ENCODE measurements at places on chromosomes 2 and 18. TPM values are rescaled to one million over a fixed set of nuclear protein-coding genes. Genes with fewer than 3 reads are reported as not detected.

Gene SMC6
- 36.2 TPM for total RNA-seq

GRCh38 chr2:105598829-105599698 is 145.6 kb upstream of the NCK2 start:
- DNase-seq: no peak

DNA sequence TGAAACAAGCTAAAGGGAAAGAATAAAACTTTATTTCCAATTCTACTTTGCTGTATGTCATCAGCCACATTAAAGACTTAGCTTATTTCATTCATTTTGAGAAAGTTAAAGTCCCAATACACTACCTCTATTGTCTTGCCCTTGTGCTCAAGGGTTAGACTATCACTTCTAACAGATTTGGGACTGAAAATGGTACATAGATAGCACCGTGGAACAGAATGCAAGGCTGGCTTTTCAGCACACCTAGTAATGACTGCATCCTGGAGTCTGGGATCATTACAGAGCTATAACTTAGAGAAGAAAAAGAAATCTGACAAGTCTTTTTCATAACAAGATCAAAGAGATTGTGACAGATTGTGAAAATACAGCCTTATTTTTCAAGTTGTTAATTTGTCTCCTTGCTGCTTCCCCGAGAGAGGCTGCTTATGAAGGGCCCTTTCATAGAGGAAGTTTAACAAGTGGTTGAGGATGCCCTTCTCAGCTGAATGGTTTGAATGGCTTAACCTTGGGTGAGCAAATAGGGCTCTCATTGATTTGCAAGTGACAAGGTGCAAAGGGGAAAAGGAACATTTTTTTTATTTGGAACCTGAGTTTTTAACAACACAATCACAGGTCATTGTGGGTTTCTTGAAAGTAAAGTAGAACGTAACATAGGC is 371.8 kb downstream of the EPHA4 start:
- no peak for DNase-seq

DNA sequence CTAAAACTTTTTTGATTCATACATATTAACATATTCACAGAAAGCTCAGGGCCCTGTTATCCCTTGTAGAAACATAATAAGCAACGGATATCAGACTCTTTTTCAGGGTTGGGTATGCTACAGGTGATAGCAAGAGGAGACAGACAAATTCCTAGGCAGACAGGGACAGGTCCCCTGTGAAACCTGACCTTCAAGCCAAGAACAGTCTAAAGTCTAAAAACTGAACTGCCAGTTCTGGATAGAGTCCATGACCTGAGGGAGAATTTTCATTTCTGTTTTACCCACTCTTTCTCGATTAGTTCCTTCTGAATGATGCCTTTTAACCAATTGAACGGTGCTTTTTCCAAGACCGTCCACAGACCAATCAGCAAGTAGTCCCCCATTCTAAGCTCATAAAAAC is 54.2 kb downstream of the RIT2 start:
- no peak for DNase-seq

DNA sequence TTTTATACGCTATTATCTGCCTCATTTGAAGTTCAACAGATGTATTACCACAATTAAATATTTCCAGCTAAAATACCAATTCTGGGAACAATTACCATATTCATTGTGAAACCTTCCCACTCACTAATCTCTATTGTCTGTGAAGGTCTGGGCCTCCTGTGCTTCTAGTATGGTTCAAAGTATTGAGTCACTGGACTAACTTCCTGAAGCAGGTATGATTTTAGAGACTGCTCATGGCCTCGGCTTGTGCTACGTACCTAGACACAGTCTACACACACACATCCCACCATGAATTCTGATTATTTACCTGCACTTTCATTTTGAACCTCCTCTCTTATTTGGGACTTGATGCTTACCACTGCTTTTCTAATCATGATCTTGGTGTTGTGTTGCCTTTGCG is 180.7 kb upstream of the EPHA4 start:
- DNase-seq: no peak

Gene ERFE
- 0.53 TPM for total RNA-seq

- no peak for DNase-seq
These were observed 32.8 kb downstream of the PELI1 start for GRCh38 chr2:64111426-64111825.

DNA sequence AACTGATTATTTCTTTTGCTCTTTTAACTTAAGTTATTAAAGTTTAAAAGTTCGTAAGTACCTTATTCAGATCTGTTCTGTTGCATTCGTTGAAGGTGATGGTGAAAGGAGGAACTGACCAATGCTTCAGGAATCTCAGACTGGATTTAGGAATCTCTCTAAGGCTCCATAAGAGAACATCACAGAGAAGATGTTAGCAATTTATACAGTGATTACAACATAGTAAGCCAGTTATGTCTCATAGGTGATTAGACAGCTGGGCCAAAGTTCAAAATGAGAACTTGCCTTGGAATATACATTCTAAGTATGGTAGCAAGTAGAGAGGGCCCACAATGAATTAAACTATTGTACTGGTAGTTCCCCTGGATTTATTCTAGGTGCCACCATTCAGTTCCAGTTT is 3.2 kb downstream of the MARS2 start:
- DNase-seq: no peak

Gene CRACDL
- 9.7 TPM for total RNA-seq

Gene KIAA2012
- total RNA-seq: not detected

Gene LAMA1
- total RNA-seq: 0.07 TPM

DNA sequence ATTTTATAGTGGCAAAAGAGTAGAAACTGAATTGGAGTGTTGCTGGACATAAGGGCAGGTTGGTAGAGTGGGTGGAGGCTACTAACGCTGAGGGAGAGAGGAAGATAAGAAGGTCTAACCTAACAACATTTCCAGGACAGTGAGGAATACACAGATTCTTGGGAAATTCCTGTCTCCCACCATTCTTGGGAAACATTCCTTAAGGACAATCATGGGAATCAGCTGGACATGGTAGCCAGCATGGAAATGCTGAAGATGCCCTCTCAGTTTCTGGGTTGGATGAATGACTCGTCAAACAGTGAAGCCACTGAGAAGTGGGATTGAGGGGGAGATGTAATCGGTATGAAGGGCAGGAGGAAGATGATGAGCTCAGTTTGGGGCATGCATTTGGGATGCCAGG is 265.4 kb downstream of the AFF3 start:
- DNase-seq: no peak

DNA sequence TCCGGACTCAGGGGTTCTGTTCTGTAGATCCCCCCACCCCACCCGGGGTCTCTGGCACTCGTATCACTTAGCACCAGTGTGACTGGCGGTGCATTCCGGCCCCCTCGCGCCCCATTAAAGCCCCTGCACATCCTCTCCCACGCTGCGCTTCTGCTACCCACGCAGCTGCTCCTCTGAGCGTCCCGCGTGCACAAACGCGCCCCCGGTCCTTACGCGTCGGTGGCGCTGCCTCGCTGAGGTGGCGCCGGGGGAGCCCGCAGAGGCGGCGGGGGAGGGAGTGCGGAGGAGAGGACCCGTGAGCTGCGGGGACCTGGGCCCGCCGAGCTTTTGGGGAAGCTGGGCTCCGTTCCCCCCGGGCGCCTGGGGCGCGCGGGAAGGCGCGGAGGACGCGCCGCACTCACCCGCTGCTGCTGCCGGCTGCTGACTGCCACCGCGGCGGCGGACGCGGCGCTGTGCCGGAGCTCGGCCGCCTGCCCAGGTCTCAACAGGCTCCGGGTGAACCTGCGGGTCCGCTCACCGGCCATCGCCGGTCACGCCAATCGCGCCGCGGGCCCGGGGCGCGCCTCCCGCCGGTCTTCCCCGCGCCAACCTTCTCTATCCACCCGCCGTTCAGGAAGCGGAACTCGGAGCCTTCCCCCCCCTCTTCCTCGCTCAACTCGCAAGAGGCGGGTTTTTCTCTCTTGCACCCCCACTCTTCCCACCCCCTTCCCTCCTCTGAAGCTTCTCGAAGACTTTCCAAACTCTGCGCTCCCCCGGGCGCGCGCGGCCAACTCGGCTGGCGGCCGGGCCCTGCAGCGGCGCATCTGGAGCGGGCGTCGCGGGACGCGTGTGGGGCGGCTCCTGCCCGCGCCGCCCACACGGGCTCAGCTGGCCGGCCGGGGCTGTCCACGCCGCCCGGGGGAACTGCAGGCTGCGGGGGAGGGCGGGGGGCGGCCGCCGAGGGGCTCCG is at the start of gene DOCK10:
Gene DOCK10 (minus strand): TSS at position 618 of the 949 bp plus-strand sequence. CDS start 94 bp downstream, at position 524.
- DNase-seq: no peak

Gene MYO1B
- 45.4 TPM for total RNA-seq

- DNase-seq: no peak
These were observed 131.6 kb downstream of the CABLES1 start for GRCh38 chr18:23266717-23267446.

Gene EN1
- not detected for total RNA-seq

Gene CD28
- total RNA-seq: 0.07 TPM

DNA sequence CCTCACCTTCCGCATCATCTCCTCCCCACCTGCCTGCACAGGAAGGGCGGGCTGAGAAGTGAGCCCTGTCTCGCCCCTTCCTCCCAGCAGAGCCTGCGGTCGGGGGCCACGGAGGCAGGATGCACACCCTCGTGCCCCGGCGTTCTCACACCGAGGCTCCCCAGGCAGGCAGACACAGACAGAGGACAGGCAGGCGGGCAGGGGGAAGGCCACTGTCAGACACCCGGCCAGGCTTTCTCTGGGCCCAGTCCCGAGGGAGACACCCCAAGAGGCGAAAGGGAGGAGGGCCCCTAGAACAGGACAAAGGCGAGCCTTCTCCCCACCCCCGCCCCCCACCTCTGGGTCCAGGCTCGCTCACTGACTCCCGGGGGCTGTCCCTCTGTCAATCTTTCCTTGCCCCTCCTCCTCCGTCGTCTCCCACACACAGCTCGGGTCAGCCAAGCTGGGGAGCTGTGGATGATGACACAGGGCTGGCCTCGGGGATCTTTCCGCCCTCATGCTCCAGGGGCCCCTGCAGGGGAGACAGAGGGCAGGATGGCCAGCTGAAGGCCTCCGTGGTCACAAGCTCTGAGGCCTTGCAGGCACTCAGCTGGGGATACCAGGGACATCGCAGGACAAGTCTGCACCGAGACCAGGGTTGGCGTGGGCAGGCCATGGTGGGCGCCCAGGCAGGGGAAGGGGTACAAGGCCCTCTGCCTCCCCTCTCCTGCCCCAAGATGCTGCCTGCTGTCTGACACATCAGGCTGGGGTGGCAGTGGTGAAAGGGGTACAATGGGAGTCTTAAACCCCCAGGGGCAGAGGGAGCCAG is 24.9 kb downstream of the BIN1 start:
- no peak for DNase-seq

DNA sequence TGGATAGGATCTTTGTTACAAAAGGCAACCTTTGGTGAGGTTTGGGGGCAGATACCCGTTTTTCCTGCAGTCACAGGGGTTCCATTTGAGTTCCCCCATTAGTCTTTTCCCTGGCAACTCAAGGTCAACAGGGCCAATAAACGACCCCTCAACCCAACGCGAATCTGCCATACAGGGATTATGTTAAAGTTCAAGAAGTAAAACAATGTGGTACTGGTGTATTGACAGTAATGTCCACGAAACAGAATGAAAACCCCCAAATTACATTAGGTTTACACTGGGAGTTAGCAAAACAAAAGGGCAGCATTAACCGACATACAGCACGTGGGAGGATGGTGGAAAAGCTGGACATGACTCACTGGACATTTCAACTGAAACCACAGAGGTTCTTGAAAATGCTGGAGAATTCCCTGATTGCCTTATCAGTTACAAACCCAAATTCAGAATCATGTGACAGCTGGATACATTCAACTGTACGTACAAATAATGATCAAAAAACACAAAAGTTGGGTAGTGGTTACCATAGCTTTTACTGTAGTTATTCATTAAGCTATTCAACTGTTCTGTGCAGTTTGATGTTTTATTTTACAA is 4.9 kb upstream of the IMP4 start:
- no peak for DNase-seq

DNA sequence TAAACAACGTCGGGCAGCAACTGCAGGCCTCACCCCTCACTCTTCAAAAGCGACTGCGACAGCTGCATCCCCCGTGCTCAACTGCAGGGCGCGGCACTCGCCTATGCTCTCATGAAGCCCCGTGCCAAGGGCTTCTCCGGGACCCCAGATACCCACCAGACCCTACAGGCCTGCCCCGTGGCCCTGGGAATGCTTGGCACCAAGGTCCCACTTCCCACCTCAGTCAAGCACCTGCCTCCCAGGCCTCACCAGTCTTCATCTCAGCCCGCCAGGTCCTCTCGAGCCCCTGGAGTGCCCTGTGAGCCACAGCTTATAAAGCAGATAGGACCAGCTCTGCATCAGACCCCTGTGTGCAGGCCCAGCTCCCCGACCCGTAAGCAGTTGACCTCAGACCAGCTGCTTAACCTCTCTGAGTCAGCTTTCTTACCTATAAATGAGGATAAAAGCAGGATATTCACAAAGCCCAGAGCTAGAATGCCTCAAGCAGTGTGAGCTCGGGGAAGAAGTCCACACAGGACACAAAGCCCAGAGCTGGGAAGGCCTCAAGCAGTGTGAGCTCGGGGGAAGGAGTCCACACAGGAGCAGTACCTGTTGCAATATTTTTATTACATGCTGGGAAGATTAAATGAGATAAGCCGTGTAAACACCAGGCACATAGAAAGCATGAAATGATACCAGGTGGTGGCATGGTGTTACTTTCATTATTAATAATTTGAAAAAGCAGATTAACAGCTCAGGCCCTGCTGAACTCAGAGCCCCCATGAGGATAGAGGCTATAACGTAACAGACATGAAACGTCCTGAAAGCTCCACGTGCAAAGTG is 96.9 kb downstream of the HDAC4 start:
- DNase-seq: no peak

DNA sequence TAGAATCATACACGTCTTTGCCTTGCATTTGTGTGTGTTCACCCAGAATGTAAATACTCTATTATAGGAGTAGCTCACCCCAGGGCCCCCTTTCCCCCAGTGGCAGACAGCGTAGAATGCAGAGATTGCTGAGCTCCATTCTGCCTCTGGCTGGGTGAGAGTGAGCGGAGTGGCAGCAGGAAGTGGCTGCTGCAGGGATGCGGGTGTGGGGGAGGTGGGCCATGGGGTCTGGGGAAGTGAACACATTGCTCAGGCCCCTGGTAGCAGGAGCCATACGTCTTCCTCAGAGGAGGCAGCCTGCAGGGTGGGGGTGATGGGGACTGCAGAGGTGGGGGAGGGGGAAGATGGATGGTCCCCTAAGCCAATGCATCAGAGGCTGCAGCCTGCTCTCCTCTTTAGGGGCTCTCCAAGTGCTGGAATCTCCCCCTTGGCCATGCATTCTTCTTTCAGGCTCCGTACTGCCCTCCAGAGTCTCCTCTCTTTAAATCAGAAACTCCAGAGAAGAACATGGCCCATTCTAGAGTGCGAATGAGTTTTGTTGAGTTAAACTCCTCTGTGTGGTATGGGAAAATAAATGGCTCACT is 72.2 kb downstream of the CELF4 start:
- DNase-seq: no peak

Gene SERPINB11
- not detected for total RNA-seq

DNA sequence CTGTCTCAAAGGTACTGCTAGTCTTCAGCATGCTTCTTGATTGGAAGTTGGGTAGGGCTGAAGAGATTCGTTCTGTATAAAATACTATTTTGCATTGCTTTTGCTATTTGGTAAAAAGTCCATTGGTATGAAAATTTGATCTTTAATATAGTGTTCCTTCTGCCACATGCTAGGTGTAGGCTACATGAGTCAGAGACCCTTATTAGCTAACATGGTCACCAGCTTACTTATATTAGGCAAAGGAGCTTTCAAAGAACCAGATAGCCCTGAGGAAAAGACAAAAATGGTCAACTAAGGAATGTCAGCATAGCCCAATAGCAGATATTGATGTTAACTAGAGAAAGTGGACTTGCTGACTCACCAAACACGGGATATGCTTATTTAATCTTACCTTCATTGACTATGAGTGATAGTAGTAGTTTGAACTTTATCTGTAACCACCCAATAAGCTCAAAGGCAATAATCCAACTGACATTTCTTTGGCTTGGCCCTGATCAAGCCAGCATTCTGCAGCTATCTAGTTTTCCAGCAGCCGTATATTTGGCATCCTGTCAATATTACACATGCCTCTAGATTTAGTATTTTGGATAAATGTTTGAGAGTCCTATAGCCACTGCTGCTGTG is 110.0 kb downstream of the TPGS2 start:
- DNase-seq: no peak

All from pulmonary artery endothelial cell (primary cell).